ENCODE measurements at places on chromosomes 3 and 15.
A peak's percentile ranks its signal among the peaks of the same experiment; 100 is the strongest.

- no peak for DNase-seq
These were observed 942.4 kb downstream of the FHIT start for GRCh38 chr3:60308808-60309207.

DNA sequence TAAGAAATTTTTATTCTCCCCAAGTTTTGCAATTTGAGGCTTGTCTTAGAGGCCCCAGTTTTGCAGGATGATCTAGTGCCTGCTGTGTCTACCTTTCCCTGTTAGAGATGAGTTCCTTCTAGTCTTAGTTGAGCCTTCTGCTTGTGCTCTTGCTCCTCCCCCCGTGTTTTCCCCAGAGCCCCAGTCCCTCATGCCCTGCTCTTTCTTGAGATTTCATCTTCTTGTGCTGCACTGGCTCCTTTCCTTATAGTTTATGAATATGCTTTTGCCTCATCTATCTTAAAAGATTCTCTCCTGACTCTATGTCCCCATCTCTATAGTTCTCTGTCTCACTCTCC, 4.7 kb downstream of the GAP43 start:
- DNase-seq: no peak

DNA sequence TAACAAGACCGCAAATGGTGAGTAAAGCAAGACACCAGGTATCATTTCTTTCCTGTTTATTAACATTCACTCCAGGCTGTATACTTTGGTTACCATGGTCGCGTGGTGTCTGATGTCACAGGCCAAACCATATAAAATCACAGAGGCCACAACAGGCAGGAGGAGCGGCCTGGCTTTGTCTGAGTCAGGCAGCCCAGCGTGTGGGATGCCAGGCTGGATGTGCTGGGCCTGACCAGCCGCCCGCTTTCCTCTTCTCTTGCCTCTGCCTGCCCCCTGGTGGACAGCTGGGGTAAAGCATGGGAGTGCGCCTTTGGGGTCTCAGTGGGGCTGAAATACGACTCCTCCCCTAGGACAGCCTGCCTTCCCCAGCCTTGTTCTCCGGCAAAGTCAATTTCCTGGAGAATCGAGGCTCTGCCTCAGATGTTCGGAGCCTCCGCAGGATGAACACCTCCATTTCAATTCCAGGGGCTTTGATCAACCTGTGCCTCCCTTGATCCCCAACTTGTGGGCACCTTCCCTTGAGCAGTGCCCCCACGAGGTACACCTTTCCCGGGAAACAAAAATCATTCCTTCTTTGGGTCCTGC, 78.2 kb downstream of the CCNL1 start:
- peak; percentile 93 for DNase-seq

- DNase-seq: no peak
These were observed 43.7 kb downstream of the SUSD5 start for GRCh38 chr3:33174711-33175414.

- DNase-seq: no peak
These were observed 39.0 kb downstream of the CD86 start for GRCh38 chr3:122094125-122094524.

- DNase-seq: no peak
These were observed 75.6 kb upstream of the TNIK start for GRCh38 chr3:171535799-171536198.

DNA sequence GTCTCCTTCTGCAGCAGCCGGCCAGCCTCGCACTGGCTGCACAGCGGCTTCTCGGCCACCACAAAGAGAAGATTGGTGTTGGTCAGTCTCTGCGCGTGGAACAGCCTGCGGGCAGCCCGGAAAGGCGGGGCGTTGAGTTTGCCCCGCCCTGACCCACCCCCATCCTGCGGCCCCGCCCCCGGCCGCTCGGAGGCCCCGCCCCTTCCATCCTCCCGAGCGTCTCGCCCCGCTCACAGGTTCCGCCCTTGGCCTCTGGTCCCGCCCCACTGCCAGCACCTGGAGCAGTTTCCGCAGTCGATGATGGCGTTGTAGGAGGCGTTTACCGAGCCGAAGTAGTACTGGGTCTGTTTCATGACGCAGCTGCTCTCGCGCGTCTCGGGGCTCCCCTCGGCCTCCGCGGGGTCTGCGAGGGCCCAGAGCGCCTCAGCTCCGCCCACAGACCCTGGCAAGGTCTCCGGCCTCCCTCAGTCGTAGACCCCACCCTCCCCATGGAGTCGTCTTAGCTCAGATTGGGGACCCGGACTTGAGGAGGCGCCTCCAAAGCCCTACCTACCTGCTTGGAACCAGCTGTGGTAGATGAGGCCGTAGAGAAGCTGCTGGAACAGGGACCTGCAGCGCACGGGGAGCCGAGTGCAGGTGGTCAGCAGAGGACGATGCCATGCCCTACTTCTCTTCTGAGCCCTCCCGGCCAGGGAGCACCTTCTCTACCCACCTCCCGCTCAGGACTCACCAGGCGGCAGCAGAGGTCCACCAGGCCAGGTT, 5.9 kb upstream of the TMEM115 start:
- DNase-seq: peak; percentile 91

- DNase-seq: peak; percentile 33
These were observed 407.1 kb downstream of the VPS13C start for GRCh38 chr15:61653110-61653509.

GRCh38 chr3:33331414-33331813, 54.2 kb downstream of the FBXL2 start:
- DNase-seq: no peak

GRCh38 chr3:159620873-159621272, 367.8 kb upstream of the IL12A start:
- no peak for DNase-seq

DNA sequence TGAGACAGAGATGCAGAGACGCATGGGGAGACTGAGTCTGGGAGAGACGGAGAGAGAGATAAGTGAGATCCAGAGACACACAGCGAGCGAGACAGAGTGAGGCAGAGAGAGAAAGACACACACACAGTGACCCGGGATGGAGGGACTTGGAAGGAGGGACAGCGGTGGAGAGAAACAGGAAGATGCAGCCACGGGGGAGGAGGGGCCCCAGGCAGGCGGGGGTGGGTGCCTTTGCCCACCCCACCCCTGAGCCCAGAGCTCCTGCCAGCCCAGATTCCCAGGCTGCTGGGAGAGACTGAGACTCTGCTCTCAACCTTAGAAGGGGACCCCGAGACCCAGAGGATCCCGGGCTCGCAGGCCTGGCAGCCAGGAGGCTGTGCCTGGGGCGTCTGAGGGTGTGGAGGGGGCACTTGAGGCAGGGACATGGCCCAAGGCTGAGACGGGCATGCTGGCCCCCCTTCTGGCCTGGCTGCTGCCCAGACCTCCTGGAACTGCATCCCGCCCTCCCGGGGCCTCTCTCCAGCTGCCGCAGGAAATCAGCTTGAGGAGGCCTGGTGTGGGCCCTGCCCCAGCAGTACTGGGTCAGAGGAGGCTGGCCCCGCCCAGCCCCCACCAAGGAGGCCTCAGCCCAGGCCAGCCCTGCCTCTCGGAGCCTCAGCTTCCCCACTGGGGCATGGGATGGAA, 18.1 kb downstream of the H1-8 start:
- peak; percentile 92 for DNase-seq

GRCh38 chr3:131306242-131306641, 75.3 kb upstream of the NUDT16 start:
- DNase-seq: no peak

GRCh38 chr3:19886404-19886803, 47.6 kb downstream of the EFHB start:
- no peak for DNase-seq

- no peak for DNase-seq
These were observed 133.8 kb downstream of the GMNC start for GRCh38 chr3:190728574-190729246.

GRCh38 chr15:26023231-26023630, 160.1 kb upstream of the ATP10A start:
- DNase-seq: no peak

DNA sequence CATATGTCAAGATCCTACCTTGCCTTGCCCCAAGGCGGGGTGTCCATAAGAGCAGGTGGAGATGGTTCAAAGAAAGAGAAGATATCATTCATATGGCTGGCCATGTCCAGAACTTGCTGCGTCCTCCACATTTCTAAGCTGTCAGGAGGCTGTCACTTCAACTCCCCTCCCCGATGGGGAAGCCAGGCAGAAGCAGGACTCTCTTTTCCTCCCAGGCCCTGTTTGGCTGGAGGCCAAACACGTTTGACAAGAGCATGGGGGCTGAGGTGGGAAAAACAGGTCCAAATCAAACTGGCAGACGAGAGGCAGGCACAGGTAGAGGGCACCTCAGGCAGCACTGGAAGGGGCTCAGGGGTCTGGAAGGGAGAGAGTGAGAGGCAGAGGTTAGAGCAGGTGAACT, 37.7 kb downstream of the MESD start:
- no peak for DNase-seq

GRCh38 chr15:60301024-60301423, 96.8 kb downstream of the ANXA2 start:
- no peak for DNase-seq

GRCh38 chr3:10389339-10389738, 68.4 kb upstream of the SEC13 start:
- no peak for DNase-seq

- no peak for DNase-seq
These were observed 32.2 kb upstream of the SSR3 start for GRCh38 chr3:156586905-156587759.

DNA sequence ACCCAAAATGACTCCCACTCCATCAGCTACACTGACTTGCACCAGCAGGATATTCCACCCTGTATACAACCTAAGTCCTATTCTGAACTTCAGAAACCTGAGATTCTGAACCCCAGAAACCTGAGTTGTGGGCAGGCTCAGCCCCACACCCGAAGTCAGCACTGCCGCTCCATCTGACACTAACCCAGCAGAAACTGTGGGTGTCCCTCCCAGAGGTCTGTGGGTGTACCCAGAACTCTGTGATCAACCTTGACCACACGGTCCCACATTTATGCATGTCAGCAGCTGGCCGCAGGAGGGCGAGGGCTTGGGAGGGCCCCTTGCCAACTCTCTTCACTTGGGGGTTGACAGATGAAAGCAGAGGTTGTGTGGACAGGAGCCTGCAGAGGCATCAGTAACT, 9.3 kb downstream of the OXTR start:
- no peak for DNase-seq

DNA sequence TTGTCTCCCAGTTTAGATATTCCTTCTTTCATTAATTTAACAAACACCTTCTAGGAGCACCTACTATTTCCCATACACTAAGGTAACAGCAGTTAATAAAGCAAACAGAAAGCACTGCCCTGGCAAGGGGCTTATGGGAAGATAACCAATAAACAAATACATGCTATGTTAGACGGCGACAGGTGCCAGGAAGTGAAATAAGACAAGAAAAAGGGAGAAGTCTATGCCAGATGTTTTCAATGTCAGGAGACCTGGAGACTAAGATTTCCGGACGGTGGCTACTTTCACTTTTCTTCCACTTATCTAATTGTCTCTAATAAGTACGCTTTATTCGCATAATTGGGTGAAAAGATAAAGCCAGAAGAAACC, 32.5 kb upstream of the ZNF445 start:
- peak; percentile 28 for DNase-seq

DNA sequence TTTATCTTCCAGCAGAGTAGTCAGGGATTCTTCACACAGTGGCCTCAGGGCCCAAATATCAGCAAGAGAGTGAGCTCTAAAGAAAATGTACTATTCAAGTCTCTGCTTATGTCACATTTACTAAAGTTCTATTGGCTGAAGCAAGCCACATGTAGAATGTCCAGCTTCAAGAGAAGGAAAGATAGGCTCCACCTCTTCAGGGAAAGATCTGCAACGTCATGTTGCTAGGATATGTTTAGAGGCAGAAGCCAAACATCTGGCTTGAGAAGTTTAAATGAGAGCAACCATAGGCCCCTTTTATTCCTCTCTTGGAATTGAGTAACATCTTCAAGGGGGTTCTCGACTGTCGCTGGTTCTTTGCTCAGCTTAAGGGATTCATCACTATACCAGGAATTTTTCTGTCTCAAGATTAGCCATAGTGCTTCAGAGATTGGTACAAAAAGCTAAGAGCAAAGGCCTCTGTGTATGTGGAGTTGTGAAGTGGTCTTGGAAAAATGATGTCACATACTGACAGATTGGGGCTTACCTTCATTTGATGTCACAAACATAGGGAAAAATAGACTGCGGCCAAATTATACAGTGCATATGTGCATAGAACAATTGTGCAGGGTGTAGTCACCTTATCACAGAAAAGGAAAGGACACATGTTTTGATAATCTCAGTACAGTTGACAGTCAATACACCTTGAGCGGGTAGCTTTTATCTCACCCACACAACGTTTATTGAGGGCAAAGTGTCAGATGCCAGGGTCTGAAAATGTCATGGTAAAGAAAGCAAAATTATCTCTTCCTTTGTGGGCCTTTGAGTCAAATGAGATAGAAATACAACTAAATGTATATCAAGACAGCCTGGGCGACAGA, 11.3 kb upstream of the THRB start:
- DNase-seq: no peak

DNA sequence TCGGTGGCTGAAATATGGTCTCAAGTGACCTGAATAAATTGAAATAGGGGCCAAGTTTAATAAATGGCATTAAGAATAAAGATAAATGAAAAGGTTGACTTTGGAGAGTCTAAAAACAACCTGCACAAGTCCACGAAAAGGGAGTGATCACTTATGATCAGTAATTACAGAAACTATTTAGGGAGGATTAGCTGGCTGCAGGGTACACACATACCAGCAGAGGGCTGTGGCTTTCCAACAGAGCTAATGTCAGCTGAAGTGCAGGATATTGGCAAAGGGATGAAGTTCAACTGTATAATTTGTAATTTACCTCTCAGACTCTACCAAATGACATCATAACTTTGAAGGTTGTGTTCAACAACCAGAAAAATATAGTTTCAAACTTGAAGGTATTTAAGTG, 86.8 kb downstream of the SYNPR start:
- DNase-seq: no peak

DNA sequence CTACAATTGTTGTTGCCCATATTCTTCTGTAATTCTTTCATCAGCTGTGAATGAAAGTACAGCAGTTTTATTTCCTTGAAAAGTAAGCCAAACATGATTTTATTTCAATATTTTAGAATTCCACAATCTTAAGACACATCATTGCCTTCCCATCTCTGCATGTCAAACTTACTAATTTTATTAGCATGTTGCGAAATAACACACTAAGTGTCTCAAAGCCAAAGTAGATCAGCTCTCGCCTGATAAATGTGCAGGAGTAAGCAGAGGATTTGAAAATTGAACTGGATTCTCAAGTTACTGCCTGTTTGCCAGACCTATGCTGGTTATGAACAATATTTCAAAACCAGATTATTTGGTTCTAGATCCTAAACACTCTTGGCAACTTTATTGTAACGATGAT, 25.7 kb downstream of the TGFBR2 start:
- no peak for DNase-seq

GRCh38 chr3:78255403-78255802, 1215.5 kb downstream of the ROBO2 start:
- DNase-seq: no peak
